ENCODE measurements at places on chromosomes 5 and 9.

GRCh38 chr5:59640411-59640810 is 253.1 kb downstream of the PDE4D start:
- DNase-seq, result peak; percentile 9

GRCh38 chr5:56306433-56307150 is 73.5 kb upstream of the ANKRD55 start:
- no peak for DNase-seq

GRCh38 chr5:103539376-103540330 is 22.9 kb downstream of the NUDT12 start:
- DNase-seq, result no peak

DNA sequence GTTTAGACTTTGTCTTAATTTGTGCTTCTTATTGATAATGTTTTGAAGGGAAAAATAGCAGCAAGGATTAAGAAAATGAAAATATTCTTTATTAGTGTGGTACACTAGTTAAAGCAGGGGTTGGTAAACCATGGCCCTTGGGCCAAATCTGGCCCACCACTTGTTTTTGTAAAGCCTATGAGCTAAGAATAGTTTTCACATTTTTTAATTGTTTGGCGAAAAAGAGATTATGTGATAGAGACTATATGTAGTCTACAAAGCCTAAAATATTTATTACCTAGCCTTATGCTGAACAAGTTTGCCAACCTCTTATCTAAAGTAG is 57.2 kb downstream of the KCNN2 start:
- DNase-seq, result no peak

DNA sequence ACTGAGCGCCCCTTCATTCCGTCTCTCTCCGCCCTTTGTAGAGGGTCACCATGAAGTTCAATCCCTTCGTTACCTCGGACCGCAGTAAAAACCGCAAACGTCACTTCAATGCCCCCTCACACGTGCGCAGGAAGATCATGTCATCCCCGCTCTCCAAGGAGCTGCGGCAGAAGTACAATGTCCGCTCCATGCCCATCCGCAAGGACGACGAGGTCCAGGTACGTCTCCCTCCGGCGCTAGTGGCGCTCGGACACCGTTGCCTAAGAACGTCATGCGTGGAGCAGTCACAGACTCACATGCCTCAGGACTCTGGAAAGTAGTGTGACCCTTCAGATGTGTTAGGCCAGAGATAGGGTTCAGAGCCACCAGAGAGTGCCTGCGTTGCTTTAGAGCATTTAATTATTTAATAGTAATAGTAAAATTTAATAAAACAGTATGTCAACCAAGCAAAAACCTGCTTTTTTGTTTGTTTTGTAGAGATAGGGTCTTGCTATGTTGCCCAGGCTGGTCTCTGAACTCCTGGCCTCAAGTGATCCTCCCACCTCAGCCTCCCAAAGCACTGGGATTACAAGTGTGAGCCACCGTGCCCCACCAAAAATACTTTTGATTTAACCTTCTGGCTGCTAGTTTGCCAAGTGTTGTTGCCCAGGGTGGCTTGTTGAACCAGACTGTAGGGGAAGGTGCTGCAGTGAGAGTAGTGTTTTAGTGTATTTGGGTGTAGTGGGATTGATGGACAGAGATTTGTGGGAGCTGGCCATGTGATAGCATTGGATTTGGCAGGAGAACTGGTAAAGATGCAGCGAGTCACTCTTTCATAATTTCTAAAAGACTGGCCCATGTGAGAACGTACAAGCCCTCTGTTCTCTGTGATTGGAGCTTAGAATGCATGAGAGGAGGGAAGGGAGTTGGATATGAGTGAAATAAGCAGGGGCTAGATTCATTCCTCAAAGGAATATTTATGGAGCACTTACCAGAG is 888 bp downstream of the RPL26L1 start:
- no peak for DNase-seq

GRCh38 chr5:133827830-133828229 is 140.6 kb downstream of the C5orf15 start:
- no peak for DNase-seq

- DNase-seq, result peak; percentile 92
These were observed 57.8 kb upstream of the RAI14 start for GRCh38 chr5:34598177-34598794.

GRCh38 chr5:122200450-122200849 is 71.1 kb downstream of the ZNF474 start:
- no peak for DNase-seq

- DNase-seq, result no peak
These were observed 20.6 kb upstream of the ZFYVE16 start for GRCh38 chr5:80387063-80387768.

DNA sequence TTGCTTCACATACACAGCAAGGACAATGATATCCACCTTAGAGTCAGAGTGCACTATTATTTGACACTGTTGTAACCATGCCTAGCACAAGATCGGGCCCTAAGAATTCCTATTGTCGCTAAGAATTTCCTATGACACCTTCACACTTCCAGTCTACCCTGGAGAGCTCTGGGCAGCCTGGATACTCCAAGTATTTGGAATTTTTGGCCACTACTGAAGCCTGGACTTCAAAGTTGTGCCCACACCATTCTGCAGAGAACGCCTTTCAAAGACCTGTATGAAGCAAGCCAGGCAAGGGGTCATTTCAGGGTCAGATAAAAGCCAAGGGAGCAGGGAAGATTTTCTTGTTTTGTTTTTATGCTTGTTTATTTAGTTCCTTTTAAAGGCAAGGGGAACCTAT is 179.7 kb downstream of the PAPPA start:
- DNase-seq, result no peak

DNA sequence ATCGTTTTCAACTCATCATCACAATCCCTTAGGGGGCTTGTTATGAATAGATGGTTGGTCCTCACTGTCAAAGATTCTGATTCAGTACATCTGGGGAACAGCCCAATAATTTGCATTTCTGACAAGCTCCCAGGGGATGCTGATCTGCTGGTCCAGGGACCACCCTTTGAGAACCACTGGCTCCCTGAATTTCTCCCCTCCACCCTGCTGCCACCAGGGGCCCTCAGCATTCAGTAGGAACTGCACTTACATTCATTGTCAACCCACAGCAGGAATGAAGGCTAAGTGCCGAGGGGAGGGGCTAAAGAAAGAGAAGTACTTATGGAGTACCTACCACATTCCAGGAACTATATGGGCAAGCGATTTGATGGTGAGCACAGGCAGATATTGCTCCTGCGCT is 85.9 kb downstream of the BOD1 start:
- DNase-seq, result no peak

DNA sequence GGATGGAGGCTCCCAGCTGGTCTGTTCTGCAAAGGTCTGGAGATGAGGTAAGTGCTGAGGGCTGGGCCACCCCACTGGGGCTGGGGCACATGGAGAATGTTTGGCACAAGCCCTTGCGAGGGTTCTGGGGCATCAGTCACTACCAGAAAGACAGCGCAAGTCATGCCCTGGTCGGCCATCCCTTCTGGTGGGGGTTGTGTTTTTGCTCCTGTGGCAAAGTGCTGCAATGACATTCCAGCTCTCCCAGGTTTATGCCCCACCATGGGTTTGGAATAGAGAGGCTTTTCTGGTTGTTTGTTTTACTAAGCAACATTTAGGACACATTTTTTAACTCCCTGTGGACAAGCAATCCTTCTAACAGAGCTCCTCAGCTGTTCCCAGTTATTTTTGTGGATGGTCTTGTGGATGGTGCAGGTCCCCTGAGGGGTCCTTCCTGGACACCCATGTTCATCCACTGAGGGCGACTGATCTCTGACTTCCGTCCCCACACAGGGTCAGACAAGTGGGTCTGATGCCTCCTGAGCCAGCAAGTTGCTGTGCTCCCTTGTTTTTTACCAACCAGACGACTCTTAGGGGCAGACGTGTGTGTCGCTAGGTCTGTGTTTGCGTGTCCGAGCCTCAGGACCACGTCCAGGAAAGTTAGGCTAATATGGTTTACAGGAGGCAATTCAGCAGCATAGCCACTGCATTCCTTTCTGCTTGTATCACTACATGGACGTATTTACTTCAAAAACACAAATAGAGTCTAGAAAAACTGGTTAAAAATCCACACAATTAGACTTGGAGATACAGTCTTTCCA is 64.9 kb upstream of the ECM2 start:
- peak; percentile 11 for DNase-seq

GRCh38 chr5:173554038-173554955 is 62.2 kb downstream of the BOD1 start:
- no peak for DNase-seq

- peak; percentile 70 for DNase-seq
These were observed 11.1 kb upstream of the S100Z start for GRCh38 chr5:76838481-76839261.

DNA sequence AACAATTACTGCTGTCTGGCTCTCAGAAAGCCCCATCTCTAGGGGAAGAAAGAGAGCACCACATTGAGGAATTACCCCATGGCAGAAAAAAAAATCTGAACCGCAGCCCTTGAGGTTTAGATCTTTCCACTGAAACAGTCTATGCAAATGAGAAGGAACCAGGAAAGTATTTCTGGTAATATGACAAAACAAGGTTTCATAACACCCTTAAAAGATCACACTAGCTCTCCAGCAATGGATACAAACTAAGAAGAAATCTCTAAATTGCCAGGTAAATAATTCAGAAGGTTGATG is 427.1 kb downstream of the PRELID2 start:
- DNase-seq, result no peak
